ENCODE measurements at places on chromosomes 13 and 19.

DNA sequence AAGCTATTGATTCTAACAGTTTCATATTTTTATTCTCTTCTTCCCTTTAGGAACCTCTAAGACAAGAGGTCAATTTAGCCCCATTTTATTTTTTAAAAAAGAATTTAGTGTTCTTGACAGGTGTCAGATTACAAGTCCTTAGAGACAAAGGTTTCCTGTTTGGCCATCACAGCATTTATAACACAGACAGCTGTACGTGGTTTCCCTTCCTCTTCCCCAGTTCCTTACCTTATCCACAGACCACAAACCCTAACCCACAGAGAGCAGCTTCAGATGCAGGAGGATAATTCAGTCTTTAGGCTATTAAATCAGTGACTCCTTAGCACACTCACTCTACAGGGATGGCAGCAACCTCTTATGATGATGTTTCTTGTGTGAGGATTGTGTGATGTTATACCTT is 1210.1 kb downstream of the DIAPH3 start:
- DNase-seq, result no peak

GRCh38 chr13:46544208-46544607 is 8.8 kb upstream of the LRCH1 start:
- no peak for DNase-seq

DNA sequence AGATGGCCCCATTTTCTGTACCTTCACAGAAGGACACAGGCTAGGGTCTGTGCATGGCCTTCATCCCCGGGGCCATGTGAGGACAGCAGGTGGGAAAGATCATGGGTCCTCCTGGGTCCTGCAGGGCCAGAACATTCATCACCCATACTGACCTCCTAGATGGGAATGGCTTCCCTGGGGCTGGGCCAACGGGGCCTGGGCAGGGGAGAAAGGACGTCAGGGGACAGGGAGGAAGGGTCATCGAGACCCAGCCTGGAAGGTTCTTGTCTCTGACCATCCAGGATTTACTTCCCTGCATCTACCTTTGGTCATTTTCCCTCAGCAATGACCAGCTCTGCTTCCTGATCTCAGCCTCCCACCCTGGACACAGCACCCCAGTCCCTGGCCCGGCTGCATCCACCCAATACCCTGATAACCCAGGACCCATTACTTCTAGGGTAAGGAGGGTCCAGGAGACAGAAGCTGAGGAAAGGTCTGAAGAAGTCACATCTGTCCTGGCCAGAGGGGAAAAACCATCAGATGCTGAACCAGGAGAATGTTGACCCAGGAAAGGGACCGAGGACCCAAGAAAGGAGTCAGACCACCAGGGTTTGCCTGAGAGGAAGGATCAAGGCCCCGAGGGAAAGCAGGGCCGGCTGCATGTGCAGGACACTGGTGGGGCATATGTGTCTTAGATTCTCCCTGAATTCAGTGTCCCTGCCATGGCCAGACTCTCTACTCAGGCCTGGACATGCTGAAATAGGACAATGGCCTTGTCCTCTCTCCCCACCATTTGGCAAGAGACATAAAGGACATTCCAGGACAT is 7.0 kb upstream of the CEACAM7 start:
- no peak for DNase-seq

GRCh38 chr13:100544866-100545683 is 43.5 kb downstream of the GGACT start:
- no peak for DNase-seq

DNA sequence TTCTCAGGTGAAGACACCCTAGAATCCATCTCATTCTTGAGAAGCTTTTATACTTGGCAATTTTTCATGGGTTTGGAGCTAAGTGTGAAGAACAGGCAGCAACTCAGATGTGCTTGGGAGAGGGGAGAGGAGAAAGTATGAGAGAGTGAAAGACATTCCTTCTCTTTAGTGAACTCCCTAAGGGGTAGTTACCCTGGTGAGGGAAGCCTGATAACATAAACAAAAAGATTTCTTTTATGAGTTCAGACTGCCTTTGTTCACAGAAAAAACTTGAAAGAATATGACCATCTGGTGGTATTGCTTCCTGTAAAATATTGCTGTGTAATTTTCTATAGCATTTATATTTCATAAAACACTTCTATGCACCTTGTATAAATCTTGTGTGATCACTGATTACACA is at the start of gene STOML3:
Gene STOML3, minus strand, starts transcription at position 139 of the 400 bp plus-strand sequence. Its CDS starts 110 bp downstream, at position 29.
- DNase-seq, result no peak

DNA sequence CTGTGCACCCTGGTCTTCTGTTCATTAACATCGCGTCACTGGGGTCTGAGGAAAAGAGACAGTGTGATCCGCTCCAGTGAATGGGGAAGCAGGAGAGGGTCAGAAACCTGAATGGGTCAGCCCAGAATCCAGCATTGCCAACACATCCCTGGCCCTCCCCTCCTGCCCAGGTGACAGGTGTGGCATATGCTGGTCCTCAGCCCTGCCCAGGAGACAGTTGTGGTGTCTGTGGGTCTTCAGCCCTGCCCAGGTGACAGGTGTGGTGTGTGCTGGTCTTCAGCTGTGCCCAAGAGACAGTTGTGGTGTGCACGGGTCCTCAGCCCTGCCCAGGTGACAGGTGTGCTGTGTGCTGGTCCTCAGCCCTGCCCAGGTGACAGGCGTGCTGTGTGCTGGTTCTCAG is 8.0 kb downstream of the TFDP1 start:
- DNase-seq, result no peak

DNA sequence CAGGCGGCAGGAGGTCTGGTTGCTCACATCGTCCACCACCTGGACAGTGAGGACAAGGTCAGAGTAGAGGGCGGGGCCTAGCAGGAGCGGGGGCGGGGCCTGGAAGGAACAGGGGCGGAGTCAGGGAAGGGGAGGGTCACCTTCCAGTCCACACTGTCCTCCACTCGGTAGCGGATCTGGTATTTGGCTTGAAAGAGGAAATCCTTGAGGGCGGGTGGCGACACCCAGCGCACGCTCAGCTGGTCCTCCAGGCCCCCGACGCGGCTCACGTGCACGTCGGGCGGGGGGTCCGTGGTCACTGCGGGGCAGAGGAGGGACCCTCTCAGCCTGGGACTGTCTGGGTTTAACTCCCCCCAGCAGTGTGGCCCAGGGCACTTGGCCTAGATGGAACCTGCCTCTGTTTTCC is 8.2 kb downstream of the REX1BD start:
- no peak for DNase-seq

DNA sequence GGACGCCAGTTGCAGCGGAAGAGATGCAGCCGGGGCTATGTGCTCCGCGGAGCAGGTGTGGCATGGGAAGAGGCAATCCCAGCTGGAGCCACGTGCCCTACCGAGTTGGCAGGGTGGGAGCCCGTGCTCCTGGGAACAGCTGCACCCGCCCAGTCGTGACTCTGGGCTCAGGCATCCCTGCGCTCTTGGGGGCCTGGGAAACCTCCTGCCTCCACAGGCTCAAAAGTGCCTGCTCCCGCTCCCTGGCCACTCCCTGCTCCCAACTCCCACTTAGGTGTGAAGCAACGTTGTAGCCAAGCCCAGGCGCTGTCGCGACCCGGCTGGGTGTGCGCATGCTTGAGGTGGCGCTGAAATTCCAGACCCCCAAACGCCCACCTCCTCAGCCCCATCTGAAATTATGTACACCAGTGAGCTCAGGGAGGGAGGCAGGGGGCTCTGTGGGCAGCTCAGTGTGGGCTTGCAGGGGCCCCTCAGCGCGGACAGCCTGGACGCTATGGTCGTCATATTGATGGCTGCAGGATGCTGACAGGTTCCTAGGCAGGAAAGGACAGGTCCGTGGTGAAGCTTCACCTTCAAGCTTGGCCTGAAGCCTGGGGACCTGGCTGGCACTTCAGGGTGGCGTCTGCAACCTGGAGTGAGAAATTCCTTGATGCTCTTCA is 429.9 kb downstream of the SLITRK1 start:
- no peak for DNase-seq

DNA sequence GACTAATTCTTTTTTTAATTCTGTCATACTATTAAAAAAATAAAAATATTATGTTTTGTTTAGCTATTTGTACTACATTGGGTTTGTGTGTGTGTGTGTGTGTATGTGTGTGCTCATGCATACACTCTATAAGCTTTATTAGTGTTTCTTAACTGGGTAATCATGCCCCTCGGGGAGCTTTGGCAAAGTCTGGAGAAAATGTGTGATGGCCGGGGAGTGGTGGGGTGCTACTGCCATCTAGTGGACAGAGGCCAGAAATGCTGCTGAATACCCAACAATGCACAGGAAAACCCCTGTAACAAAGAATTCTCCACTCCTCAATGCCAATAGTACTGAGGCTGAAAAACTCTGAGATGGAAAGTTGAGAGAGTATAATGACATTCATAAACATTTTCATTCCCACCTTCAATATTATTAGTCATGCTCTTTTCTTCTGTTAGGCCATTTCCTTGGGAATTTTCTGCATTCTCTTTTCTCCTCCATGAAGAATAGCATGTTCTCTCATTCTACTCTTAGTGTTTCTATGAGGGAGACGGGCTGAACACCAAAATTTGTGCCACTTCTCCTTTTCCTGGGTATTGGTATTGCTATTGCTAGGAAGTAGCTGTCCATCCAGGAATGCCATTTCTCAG is 157.3 kb downstream of the DNAJC3 start:
- no peak for DNase-seq

DNA sequence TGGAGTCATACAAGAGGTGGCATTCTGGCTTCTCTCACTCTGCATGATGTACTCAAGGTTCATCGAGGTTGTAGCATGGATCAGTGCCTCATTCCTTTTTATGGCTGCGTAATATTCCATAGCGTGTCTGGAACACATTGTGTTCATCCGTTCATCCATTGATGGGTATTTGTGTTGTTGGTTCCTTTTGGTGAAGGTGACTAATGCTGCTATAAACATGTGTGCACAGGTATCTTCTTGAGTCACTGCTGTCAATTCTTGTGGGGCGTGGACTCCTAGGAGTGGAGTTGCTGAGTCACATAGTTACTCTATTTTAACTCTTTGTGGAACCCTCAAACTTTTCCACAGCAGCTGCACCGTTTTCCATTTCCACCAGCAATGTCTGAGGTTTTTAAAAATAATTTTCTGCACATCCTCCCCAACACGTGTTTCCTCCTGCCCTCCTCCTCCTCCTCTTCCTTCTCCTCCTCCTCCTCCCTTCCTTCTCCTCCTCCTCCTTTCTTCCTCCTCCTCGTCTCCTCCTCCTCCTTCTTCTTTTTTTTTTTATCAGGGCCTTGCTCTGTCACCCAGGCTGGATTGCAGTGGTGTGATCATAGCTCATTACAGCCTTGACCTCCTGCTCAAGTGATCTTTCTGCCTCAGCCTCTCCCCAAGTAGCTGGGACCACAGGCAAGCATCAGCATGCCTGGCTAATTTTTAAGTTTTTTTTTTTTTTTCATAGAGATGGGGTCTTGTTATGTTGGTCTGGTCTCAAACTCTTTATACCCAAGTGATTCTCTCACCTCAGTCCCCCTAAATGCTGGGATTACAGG is 2.0 kb upstream of the TMEM221 start:
- DNase-seq, result no peak

DNA sequence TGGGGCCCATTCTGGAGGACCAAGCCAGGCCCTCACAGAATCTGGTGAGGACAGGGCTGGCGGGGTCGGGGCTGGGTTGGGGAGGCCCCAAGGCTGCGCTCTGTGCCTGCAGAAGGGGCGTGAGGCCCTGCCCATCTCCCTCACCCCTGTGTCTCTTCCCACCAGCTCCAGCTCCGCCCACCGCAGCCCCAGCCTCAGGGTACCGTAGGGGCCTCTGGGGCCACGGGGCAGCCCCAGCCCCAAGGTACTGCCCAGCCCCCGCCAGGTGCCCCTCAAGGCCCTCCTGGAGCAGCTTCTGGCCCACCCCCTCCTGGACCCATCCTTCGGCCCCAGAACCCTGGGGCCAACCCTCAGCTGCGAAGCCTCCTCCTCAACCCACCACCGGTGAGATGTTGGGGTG is 15.4 kb upstream of the PTOV1 start:
- no peak for DNase-seq

GRCh38 chr13:23806874-23807526 is 82.2 kb downstream of the MIPEP start:
- DNase-seq, result no peak

- no peak for DNase-seq
These were observed 103.7 kb upstream of the EDNRB start for GRCh38 chr13:78022164-78022877.

DNA sequence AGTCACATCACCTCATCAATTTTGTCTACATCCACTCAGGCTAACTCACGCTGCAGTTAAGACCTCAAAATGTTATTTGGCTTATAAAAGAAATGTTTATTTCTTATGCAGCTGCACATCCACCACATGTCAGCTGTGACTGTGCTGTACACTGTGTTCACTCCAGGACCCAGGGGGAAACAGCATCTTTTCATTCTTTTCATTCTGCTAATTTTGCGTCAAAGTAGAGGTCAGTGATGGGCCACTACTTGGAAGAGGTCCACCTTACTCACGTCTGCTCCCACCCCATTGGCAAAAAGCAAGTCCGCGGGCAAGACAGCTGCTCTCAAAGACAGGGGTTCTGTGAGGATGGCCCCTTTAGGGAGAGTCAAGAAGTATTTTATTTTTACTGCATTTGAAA is 4.5 kb upstream of the DCT start:
- no peak for DNase-seq

DNA sequence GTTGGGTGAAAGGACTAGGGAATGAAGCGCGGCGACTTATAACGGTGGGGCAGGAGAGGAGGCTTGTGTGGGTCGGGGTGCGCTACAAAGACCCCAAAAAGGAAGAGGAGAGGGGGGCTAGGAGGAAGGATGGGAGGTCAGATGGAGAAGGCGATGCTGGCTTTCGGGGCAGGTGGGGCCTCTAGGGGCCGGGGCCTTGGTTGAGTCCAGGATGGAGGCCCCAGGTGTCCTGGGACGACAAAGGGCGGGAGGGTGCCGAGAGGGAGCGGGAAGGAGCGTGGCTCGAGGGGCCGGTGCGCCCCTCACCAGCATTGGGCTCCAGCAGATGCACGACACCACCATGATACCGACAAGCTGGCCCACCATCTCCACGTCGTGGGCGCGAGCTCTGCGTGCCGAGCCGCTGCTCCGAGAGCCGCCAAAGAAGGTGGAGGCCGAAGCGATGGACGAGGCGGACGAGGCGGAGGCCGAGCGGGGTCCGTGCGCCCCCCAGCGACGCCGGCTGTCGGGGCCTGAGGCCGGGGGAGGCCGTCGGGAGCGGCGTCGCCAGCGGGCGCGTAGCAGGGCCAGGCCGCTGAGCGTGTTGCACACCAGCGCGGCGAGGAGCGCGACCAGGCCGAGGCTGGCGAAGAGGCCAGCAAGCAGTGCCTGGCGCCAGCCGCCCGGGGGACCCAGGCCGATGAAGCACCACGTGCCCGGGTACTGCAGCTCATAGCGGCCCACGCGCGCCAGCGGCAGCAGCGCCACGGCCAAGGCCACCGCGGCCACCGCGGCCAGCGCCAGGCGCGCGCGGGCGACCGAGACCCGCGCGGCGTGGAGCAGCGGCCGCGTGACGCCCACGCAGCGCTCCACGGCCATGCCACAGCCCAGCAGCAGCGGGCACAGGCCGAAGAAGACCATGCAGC is 1.8 kb downstream of the PTGER1 start:
- DNase-seq, result no peak

DNA sequence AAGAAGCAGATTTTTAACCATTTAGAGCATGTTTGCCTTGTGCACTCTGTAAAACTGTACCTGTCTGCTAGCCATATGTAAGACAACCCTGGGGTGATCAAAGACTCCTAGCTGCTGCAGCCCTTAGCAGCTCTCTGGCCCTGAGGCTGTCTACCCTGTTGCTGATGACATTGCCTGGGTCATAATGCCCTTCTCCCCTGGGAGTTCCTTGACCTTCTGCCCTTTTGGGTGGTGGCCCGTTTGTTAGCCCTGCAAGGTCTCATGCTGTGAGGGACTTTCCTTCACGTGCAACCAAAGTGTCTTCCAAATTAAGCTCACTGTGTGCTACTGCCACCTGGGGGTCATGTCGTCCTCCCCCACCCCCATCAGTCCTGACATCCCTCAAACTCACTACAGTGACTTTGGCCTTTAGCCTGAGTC is 7.4 kb downstream of the GPC6 start:
- DNase-seq, result no peak

Data from esophagus muscularis mucosa (tissue), 4 donors.